Stimulated activated CD8-positive, alpha-beta memory T cell treated with anti-CD3 and anti-CD28 coated beads, Interleukin-15, amount 100 ng/mL, for 1 hour (primary cell): ENCODE measurements at places on chromosomes 7 and 10.

DNA sequence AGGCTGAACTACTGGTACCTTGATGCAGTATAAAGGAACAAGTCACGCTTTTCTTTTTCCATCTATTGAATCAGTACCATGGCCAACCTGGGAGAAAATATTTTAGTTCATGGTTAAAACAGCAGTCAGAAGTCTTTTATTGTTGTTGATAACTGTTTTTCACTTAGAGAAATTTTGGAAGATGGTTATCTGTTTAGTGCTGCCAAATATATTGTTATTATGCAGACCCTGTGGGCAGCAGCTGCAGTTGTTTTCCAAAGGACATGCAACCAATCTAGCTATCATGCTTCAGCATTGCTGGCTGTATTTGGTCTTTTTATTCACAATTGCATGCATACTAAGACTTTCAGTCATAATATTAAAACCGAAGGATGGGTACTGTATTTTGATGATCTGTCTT is 169.5 kb downstream of the BBS9 start:
- no peak for DNase-seq

- DNase-seq: no peak
Observed at GRCh38 chr7:123051916-123052315, 56.4 kb upstream of the TAS2R16 start.

DNA sequence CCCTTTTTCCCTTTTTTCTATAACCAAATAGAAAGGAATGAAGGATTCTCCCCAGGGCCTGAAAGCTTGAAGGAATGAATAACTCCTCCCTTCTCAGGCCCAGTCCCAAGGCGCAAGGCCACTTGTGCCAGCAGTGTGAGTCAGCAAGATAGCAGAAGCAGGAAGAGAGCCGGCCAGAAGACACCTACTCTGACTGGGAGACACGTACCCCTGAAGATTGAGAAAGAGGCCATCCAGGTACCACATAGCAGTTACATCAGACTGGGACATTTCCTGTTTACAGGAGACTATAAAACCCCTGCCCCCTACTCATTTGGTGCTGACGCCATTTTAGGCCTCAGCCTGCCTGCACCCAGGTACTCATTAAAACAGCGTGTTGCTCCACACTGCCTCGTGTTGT is 65.5 kb downstream of the LRRC17 start:
- DNase-seq: no peak

DNA sequence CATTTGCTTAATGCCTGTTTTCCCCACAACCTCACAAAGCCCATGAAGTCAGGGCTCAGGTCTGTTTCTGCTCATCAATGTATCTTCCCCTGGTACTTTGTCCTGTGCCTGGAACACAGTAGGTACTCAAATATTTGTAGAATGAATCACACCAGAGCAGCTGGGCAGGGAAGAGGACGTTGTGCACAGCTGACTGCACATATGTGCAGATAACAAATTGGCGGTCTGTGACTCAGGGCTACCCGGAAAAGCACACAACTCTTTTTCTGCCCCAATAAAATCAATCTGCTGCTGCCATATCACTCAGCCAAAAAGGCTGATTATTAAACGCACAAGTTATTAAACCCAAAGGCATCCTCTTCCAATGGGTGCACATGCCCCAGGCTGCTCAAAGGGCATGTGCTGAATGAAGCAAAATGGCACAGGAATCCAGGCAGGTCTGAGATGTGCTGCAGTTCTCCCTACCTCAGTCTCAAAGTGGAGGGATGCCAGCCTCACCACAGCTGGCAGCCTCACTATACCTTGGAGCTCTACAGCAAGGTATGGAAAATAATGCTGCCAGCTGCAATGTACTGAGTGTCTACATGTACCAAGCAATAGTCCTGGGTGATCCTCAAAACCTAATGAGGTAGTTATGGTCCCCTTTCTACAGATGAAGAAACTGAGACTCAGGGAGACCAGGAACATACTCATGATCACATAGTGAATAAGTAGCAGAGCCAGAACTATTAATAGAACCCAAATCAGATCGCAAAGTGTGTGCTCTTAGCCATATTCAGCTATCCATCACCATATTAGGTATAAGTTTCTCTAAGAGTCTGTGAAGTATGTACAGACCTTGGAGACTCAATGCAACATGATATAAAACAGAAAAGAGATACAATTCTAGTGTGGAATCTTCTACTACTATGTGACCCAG is 43.4 kb downstream of the SORBS1 start:
- DNase-seq: no peak

DNA sequence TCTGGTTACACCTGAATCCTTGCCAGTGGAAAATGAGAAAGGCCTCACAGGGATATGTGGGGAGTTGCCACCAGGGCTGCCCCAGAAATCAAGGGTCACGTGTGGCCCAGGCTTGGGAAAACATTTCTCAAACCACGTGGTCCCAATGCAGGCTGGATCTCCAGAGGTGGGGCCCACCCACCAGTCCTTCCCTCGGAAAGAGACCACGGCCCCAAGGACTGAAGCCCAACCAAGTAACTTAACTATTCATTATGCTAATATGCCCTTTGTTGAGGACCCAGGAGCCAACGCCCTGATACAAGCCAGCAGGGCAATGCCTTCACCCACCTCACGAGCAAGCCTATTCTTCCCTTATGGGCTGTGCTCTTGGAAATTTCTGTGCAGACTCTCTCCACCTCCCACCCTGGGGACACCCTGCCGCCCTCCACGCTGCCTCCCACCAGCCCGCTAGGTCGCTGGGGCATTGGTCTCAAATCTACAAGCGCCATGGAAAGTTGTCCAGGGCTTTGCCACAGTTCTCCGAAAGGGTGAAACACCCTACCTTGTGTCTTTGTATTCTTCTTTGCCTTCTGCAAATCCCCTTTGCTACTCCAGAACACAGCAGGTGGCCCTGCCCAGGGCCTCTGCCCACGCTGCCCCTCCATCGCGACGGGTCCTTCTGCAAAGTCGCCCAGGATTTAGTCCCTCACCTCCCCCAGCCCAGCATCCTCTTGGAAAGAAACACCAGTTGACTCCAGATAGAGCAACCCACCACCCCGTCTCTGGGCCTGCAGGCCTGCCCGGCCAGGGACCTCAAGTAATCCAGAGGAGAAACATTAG is 8.8 kb downstream of the TNS3 start:
- no peak for DNase-seq

GRCh38 chr7:139647814-139648390 is 124.4 kb downstream of the CLEC2L start:
- DNase-seq: no peak

GRCh38 chr7:29254591-29254990 is 60.0 kb downstream of the CHN2 start:
- no peak for DNase-seq

DNA sequence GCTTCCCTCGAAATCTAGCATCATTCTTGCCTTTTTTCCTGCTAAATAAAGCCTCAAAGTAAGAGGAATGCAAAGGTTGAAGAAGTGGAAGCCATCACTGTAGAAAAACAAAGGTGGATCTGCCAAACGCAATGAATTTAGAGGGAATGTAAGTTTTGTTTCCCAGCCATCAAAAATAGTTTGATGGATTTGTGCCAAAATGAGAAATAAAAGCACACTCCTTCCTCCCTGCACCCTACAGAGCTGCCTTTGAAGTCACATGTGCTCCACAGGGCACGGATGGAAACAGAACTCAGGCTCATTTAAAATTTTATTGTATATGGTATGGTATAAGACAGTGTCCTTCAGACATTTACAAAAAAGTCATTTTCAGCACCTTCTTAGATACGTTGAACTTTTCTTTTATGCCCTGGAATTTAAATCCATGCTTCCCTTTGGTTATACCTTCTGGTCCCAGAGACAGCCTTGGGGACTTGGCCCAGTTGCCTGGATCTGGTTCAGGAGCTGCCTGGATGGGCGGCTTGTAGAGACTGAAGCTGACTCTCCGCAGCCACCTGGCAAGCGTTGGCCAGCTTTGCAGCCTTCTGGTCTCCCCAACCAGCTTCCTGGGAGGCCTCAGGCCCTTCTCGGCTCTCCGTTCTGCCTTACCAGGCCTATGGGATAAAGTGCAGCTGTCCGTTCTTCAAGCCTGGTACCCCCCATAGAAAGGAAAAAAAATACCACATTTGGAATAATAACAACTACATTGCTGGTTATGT is 228.5 kb upstream of the NEBL start:
- no peak for DNase-seq

DNA sequence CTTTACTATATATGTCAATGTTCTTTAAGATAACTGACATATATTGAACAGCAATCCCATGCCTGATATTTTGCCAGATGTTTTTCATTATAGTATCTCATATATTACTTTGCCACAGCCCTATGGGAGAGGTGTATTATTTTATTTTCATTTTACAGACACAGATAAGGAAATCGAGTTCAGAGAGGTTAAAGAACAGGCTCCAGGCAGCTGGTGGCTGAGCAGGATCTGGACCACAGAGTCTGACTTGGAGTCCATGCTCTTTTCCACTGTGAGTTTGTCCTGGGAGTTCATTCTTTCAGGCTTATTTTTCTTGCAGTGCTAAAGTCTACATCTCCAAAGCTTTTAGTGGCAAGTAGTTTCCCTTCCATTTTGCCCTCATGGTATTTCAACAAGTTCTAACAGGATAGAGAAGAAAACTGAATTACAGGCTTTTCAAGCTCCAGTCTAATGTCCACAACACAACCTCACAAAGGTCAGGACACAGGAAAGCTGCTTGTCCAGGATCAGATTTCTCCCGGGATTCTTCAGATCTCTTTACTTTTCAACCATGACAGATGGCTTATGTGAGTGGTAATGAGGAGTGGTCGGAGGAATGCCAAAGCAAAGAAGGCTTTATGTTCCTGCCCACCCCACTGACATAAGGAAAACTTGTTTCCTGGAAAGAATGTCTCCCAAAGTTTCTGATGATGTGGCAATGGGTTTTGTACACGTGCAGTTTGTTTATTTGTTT is 13.1 kb upstream of the SLC35B4 start:
- no peak for DNase-seq

GRCh38 chr10:113764582-113764981 is 13.1 kb downstream of the PLEKHS1 start:
- no peak for DNase-seq

DNA sequence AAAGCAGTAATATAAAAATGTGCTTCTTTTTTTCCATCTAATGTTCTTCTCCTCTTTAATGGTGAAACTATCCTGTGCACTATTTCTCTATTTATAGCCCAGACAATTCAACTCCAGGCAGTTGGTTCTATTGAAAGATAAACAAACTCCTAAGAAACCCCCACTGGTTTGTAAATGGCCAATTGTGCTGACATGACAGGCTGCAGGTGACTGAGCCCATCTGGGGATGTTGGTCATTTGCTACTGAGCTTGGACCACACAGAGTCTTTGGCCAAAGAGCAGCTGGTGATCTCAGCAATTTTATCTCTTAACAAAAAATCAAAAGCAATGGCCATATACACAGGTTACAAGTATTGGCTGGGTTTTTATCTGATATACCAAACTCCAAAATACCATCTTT is 631.8 kb upstream of the CELF2 start:
- no peak for DNase-seq

DNA sequence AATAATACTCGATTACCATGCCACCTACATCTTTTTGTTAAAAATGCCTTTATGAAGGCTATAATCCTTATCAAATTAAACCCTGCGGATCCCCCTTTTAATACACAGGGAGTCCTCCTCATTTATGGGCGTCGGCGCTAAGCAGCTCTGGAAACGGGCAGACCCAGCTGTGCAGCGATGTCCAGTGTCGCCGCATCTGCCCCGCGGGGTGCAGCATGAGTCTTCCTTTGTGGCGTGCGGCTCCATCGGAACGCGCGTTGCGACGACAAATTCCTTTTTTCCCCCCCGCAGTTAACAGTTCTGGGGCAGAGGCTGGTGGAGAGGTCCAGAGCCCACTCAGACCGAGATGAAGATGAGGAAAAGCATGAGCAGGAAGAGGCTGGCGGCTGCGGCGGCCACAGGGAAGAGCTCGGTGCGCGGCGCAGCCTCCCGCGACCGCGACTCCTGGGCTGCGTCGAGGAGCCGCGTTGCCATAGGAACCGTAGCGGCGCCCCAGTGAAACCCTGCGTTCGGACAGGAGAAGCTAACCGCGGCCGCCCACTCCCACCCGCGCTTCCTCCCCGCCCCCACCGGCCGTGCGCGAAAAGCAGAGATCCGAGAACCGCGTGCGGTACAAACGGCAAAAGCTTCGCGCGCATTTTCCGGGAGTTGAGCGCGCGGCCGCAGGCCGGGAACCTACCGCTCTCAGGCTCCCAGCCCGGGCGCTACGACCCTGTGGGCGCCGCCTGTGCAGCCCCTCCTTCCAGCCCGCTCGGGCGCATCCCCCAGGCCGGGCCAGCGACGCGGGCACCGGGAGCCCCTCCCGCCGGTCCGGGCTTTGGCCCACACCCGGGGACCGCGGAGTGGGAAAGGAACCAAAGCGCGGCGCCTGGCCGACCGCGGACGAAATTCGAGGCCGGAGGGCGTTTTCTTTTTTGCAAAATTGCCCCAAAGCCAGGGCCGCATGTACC is 130.6 kb downstream of the SPAG6 start:
- DNase-seq: no peak

GRCh38 chr10:126628746-126629145 is 41.7 kb downstream of the C10orf90 start:
- no peak for DNase-seq
